Activated CD8-positive, alpha-beta T cell treated with anti-CD3 and anti-CD28 coated beads for 36 hours (primary cell): ENCODE measurements at places on chromosomes 3 and 15. TPM values are rescaled to one million over a fixed set of nuclear protein-coding genes. Genes with fewer than 3 reads are reported as not detected.

DNA sequence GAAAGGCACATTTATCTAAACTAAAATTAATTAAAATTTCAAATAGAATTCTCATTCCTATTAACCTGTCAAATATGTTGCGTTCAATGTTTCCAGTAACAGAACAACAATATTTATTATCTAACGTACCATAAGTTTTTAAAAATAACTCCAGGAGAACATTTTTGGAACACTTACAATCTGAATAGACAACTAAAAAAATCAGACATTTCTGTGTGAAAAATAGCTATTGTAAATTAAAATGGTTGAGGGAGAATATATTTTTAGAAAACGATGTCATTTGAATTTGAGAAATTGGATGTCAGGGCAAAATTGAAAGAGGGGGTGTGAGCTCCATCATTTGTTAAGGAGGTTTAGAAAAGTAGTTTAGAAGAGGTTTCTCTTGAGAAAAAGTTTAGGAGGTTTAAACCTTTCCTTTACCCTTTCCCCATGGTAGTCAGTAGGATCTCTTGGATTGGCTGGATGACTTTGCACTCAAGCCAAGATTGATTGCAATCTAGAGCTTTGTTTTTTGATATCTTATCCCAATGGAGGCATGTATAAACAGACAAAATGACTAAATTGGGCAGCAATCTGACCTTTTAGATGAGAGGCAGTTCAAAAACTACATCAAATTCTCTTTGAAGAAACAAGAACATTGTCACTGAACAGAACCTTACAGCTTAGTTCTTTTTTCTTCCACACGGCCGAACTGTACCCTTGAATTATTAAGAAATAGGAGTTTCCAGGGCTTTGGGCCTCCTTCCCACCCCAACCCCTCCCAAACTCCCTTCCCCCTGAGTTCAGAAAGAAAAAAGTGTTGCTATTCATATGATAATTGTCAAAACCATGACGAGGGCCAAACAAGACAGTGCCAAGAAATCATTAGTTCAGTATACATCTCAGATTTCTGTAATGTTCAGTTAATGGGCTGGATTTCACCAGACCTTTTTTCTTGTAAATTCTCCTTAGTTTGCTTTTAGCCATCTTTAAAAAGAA is 79.7 kb upstream of the CDIN1 start:
- no peaks in the 10 kb centered on the region for H3K36me3 ChIP-seq
- no peaks in the 10 kb centered on the region for H3K4me1 ChIP-seq
- peaks cover 16% of the 10 kb centered on the region for H3K27me3 ChIP-seq
- no peak overlapping the region for H3K27ac ChIP-seq
- DNase-seq: no peak
- no peak overlapping the region for H3K4me3 ChIP-seq

ADCY5 gene
- not detected for total RNA-seq

DNA sequence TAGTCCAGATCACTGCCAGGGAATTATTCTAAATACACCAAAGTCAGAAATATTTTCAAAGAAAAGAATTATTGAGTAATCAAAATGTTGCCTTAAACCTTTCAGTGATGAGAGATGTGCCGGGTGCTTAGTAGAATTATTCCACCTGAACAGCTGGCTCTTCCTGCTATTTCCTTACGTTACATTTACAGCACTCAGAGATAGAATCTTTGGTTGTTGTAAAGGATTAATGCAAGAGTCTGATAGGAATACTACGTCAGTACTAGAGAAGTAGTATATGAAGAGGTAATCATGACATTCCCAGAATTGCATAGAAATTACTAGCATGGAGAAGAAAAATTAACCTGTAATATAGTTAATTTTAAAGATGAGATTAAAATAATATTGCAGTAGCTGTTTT is 50.9 kb upstream of the ZDHHC23 start:
- no peaks in the 10 kb centered on the region for H3K27me3 ChIP-seq
- no peak for DNase-seq
- H3K36me3 ChIP-seq: no peaks in the 10 kb centered on the region

DNA sequence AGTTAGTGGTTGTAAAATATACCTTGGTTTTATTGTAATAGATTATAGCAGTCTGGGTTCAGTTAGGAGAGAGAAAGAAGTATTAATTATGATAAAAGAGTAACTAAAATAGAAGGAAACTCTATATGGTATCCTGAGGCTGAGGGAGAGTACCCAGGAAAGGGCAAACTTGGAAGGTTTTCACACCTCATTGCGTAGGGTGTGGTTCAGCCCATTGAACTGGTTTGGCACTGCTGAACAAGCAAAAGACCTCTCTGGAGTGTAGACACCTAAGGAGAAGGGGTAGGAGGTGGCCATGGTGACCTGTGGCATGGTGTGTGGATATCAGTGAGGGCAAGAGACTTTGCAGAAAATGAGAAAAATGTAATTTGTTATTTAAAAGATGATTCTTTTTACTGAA is 63.5 kb downstream of the STT3B start:
- H3K4me3 ChIP-seq: no peak overlapping the region
- H3K4me1 ChIP-seq: peaks cover 42% of the 10 kb centered on the region
- H3K36me3 ChIP-seq: peaks cover 73% of the 10 kb centered on the region
- no peaks in the 10 kb centered on the region for H3K27me3 ChIP-seq
- peak overlapping the region; percentile 26 for H3K27ac ChIP-seq
- no peak for DNase-seq

CYP11A1 gene
- total RNA-seq: 0.31 TPM

- peak overlapping the region; percentile 93 for H3K27ac ChIP-seq
- peak overlapping the region; percentile 47 for H3K4me3 ChIP-seq
- H3K27me3 ChIP-seq: no peaks in the 10 kb centered on the region
- peak; percentile 54 for DNase-seq
Observed at GRCh38 chr3:152241142-152242017, 27.3 kb upstream of the MBNL1 start.

- H3K36me3 ChIP-seq: no peaks in the 10 kb centered on the region
- DNase-seq: peak; percentile 35
- H3K27ac ChIP-seq: no peak overlapping the region
- no peak overlapping the region for H3K4me3 ChIP-seq
Observed at GRCh38 chr3:156150434-156151066, 30.2 kb downstream of the KCNAB1 start.

PLA2G4B gene
- 4.8 TPM for total RNA-seq

DNA sequence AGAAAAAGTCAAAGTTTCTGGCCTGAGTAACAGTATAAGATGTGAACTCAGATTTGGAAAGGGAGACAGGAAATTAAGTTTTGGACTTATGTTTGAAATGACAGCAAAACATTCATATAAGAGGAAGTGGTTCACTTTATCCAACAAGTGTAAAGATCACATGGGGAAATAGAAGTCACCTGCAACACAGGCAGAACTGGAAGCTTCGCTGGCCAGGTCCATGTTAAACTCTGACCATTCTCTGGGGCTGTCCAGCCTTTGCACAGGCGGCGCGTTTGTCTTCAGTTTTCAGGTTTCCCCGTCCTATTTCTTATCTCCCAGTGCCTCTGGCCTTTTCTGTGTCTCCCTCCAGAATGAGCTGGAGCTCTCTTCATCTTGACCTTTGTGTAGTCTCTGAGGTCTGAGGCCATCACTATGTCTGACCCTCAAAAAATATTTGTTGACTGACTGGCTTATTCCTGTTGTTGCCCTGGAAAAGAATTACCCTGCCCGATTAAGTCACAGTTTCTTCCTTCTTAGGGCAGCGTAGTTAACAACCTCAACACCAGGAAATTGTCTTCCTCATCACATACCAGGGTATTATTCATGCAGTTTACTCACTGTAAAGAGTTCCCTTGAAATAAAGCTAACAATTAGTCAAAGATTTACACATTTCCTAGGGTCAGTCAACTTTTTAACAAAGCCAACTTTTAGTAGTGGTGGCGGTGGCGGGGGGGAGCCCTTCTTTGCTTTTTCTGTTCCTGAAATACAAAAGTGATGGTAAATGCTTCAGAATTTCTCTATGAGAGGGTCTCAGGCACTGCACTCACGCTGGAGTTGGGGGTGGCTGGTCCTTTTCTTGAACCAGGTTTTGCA is 959 bp upstream of the RASA2 start:
- peak overlapping the region; percentile 82 for H3K27ac ChIP-seq
- H3K4me1 ChIP-seq: peaks cover 50% of the 10 kb centered on the region
- H3K36me3 ChIP-seq: peaks cover 24% of the 10 kb centered on the region
- peak overlapping the region; percentile 64 for H3K4me3 ChIP-seq

DNA sequence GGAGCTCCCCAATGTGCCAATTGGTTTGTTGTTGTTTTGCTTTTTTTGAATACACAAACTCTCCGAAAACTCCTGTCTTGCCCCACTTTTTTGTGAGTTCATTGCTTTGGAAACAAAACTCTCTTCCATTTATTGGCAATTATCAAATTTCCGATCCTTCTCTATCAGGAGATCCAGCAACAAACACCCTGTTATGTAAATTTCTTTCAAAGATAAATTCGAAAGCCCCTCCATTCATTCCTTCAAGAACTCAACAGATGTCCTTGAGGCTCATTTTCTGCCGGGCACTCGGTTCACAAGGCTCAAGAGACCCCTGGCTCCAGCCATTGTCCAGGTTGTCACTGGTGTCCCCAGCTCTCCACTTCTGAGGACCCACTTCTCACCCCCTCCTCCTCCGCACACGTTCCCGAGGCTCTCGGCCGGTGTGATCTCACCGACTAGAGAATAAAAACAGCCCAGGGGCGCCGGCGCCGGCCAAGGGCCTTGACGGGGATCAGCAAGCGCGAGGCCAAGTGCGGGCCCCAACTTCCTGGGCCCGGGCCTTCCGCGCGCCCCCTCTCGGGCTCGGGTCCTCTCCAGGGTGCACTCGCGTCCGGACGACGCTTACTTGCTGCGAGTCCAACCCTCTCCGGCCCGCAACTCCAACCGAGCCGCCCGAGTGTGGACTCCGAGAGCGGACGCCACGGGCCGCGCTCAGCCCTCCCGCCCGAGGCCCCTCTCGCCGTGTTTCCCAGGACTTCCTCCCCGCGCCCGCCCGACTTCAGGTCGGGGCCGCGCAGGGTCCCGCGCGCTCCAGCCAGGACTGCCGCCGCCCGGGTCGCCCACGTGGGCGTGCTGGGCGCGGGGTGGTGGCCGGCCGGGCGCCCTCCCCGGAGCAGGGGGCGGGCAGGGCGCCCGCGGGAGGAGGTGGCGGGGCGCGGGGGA is 533 bp upstream of the SMAD3 start:
- peaks cover 15% of the 10 kb centered on the region for H3K27me3 ChIP-seq
- peak; percentile 52 for DNase-seq
- peak overlapping the region; percentile 92 for H3K4me3 ChIP-seq
- H3K36me3 ChIP-seq: peaks cover 5% of the 10 kb centered on the region
- H3K27ac ChIP-seq: peak overlapping the region; percentile 8

- peaks cover 41% of the 10 kb centered on the region for H3K36me3 ChIP-seq
- no peak overlapping the region for H3K27ac ChIP-seq
- H3K4me3 ChIP-seq: no peak overlapping the region
- peaks cover 5% of the 10 kb centered on the region for H3K4me1 ChIP-seq
- DNase-seq: no peak
Observed at GRCh38 chr3:53231532-53232511, 24.0 kb downstream of the TKT start.

GRCh38 chr3:98986073-98986472 is 84.6 kb upstream of the DCBLD2 start:
- H3K4me1 ChIP-seq: no peaks in the 10 kb centered on the region
- peaks cover 6% of the 10 kb centered on the region for H3K27me3 ChIP-seq
- no peaks in the 10 kb centered on the region for H3K36me3 ChIP-seq
- H3K27ac ChIP-seq: no peak overlapping the region
- no peak overlapping the region for H3K4me3 ChIP-seq

TMC3 gene
- total RNA-seq: not detected

ARPIN gene
- total RNA-seq: not detected

- H3K4me3 ChIP-seq: no peak overlapping the region
- no peak overlapping the region for H3K27ac ChIP-seq
- no peaks in the 10 kb centered on the region for H3K36me3 ChIP-seq
Observed at GRCh38 chr3:166864473-166865467, 515.3 kb downstream of the ZBBX start.

TERC gene
- total RNA-seq: 21.7 TPM

DNA sequence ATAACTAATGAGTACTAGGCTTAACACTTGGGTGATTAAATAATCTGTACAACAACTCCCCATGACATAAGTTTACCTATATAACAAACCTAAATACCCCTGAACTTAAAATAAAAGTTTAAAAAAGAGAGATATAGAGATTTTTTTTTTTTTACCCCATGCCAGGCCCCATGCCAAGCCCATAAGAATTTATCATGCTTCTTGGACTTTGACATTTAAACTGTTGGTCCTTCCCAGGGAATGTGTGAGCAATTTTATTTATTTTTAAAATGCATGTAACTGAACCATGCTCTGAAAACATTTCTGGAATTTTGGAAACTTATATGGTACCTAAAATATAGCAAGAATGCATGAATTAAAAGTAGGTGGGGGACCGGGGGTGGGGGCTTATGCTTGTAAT is 26.3 kb downstream of the KLHL6 start:
- H3K27me3 ChIP-seq: no peaks in the 10 kb centered on the region
- no peak overlapping the region for H3K27ac ChIP-seq
- no peak for DNase-seq
- H3K4me3 ChIP-seq: no peak overlapping the region
- peaks cover 55% of the 10 kb centered on the region for H3K4me1 ChIP-seq

PRTG gene
- total RNA-seq: not detected

GOLGA6D gene
- total RNA-seq: not detected

GRCh38 chr3:23709987-23710386 is 95.8 kb upstream of the UBE2E1 start:
- H3K36me3 ChIP-seq: no peaks in the 10 kb centered on the region
- no peak overlapping the region for H3K27ac ChIP-seq
- no peak overlapping the region for H3K4me3 ChIP-seq
- H3K4me1 ChIP-seq: peaks cover 10% of the 10 kb centered on the region
- no peak for DNase-seq

GRCh38 chr3:138544546-138544945 is 49.5 kb downstream of the CEP70 start:
- no peaks in the 10 kb centered on the region for H3K27me3 ChIP-seq
- H3K36me3 ChIP-seq: peaks cover 84% of the 10 kb centered on the region
- DNase-seq: no peak
- H3K27ac ChIP-seq: no peak overlapping the region
- H3K4me1 ChIP-seq: no peaks in the 10 kb centered on the region

DNA sequence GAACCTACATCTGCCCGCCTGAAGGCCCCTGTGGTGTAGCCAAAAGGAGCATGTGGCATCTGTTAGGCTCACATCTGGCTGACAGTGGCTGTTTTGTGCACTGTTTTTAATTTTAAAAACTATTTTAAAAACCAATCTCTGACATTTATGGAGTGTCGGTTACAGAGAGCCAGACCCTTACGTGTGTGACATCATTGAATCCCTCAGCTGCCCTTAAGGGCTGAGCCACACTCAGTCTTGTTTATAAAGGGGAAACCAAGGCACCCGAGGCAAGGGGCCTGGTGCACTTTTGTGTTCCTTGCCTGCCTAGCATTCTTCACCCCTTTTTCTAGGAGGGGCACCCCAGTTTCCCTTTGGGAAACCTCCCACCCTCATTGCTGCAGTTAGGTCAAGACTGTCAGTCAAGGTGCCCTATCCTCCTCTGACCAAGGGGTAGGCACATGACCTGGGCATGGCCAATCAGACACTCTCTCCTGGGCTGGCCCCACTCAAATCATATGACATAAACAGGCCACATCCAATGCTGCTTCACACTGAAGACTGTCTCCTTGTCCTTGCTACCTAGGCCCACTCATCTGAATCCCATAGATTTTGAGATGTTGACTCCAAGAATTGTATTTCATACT is 105.3 kb downstream of the LSM3 start:
- H3K27ac ChIP-seq: no peak overlapping the region
- H3K4me1 ChIP-seq: no peaks in the 10 kb centered on the region
- DNase-seq: no peak
- H3K36me3 ChIP-seq: no peaks in the 10 kb centered on the region
